GM12891 (cell line): ENCODE measurements at places on chromosomes 5 and 9.
A peak's percentile ranks its signal among the peaks of the same experiment; 100 is the strongest.

DNA sequence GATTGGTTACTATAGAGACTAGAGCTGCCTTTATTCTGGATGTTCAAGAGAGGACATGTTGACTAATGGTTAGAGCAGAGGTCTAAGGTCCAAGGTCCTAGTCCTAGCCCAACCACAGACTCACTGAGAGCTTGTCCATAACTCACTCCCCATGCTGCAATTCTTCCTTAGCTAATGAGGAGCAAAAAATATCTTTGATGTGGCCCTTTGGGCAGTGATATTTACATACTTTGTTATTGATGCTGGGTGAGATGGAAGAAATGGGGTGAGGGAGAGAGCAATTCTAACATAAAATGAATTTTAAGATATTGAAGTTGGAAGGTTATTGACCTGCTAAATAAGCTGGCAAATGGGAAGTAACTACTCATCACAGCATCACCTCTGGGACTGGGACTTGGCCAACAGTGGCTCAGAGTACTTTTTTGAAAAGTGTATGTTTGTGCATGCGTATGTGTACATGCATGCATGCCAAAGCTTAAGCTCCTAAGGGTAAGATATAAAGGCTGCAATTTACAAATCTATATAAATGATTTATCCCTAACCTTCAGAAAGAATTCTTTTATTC, 58.0 kb upstream of the ANKRD55 start:
- no peak for DNase-seq

DNA sequence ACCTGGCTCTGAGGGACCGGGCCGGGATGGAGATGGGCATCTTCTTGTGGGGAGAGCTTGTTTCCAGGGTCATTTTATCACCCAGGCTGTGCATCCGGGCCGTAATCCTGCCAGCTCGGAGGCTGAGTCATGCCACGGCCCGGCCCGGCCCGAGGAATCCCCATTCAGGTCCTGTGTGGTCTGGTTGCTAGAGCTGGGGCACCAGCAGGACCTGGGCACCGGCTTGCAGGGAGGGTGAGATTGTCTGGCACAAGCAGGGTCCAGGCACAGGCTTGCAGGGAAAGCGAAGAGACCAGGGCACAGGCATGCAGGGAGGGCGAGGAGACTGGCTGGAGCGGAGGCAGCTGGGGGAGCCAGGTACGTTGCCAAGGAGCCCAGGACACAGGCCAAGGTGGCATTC, 106.8 kb downstream of the RXRA start:
- DNase-seq = no peak

GRCh38 chr5:63451188-63451587, 511.1 kb downstream of the HTR1A start:
- no peak for DNase-seq

DNA sequence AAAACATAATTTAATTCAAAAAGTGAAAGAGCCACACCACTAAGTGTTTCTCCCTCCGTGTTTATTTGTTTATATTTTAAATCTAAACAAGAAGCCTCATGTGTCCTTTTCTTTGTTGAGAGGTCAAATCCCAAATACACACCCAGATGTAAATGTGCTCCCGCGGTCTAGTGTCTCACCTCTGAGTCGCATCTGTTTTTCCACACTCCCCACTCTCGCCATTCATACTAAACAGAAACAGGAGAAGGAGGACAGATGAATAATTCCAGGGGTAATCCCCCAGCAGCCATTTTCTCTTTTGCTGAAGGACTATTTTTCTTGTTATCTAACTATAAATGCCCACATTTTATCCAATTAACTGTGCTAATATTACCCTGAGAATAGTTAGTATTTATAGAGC, 361.6 kb upstream of the RIOK2 start:
- DNase-seq = no peak

GRCh38 chr5:31982621-31983020, 191.5 kb downstream of the GOLPH3 start:
- DNase-seq = no peak

- DNase-seq = no peak
Observed at GRCh38 chr5:131545845-131546244, 89.2 kb downstream of the RAPGEF6 start.

GRCh38 chr5:79256563-79256962, 20.6 kb downstream of the JMY start:
- DNase-seq = no peak

DNA sequence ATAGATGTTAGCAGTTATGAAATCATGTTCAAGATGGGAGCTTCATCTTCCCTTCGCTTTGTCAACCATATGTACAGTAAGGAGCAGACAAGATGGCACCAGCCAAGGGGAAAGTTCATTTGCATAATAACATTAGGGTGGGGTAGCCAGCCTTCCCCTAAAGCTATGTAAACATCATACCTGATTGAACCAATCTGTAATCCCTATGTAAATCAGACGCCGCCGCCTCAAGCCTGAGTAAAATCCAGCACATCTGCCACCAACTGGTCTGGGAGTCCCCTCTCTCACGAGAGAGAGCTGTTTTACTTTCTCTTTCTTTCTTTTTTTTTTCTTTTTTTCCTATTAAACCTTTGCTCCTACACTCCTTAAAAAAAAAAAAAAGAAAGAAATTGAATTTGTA, 30.8 kb upstream of the REEP2 start:
- DNase-seq = peak; percentile 18

DNA sequence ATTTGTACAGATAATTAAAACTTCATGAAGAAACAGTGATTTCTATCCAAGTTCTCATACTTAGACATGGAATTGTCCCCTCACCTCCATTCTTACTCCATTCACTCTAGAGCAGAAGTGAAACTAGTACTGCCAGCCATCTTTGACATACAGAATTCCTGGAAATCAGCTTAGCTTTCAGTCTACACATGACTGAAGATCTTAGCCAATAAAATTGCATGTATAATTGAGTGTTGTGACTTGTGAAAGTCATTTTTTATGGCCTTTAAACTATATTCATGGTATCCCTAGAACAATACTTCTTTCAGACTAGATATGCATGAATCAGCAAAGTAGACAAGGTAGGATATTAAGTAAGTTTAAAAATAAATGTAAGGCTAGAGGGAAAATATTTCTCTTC, 705.2 kb upstream of the ZNF608 start:
- no peak for DNase-seq

GRCh38 chr5:177294632-177295031, 8.9 kb downstream of the RAB24 start:
- no peak for DNase-seq

GRCh38 chr9:97039514-97039860, 545 bp upstream of the CTSV start:
- DNase-seq = no peak

DNA sequence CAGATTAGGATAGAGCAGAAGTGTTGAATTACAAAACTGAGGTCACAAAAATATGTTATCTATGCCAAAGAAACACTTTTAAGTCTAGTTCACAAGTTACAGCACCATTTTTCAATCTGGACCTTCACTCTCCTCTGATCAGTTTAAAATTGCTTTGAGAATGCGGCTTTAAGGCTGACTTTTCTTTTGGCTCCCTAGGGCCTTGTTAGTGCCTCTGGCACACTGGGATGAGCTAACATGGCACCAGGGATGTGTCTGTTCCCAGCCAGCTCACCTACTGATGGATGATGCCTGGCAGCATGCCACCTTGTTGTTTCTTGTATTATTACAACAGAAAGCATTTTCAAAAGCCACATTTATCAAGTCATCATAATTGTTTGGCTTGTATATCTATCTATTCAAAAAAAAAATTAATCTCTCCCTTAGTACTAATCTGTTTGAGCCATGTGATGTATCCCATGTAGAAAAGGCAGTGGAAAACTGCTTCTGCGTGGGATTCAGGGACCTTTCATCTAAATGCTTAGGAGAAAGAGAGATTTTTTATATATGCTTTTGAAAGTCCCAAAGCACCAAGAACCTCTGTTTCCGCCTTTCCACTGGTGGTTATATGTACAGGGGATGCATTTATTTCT, 46.6 kb downstream of the ADAMTSL1 start:
- DNase-seq = no peak

DNA sequence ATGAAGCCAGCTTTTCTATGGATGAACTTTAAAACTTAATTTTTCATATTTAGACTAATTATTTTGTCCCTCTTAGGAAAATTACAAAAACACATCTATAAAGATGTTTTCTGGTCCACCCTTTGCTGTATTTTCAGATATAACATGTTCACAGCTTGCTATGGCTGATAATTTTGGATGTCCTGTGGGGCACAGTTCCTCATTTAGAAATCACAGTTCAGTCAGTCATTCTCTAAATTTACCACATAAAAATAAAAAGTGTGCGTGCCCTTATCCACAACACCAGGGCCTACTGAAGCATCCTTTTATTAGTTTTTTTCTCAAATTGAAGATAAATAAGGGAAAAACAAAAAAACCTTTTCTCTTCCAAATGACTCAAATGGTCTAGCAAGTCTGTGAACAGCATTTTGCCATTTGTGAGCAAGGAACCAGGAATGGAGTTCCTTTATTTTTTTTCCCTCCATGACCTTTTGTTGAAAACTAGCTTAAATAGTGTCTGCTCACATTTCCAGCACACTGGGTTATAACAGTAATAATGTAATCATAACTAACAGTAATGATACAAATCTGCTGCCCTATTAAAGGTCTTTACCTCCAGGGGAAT, 87.1 kb downstream of the CEMIP2 start:
- DNase-seq = no peak

GRCh38 chr9:133449760-133450159, 10.0 kb upstream of the CACFD1 start:
- no peak for DNase-seq

- no peak for DNase-seq
Observed at GRCh38 chr5:124642151-124642550, 104.3 kb downstream of the ZNF608 start.

GRCh38 chr5:169424279-169424655, 123.3 kb upstream of the SLIT3 start:
- DNase-seq = no peak

DNA sequence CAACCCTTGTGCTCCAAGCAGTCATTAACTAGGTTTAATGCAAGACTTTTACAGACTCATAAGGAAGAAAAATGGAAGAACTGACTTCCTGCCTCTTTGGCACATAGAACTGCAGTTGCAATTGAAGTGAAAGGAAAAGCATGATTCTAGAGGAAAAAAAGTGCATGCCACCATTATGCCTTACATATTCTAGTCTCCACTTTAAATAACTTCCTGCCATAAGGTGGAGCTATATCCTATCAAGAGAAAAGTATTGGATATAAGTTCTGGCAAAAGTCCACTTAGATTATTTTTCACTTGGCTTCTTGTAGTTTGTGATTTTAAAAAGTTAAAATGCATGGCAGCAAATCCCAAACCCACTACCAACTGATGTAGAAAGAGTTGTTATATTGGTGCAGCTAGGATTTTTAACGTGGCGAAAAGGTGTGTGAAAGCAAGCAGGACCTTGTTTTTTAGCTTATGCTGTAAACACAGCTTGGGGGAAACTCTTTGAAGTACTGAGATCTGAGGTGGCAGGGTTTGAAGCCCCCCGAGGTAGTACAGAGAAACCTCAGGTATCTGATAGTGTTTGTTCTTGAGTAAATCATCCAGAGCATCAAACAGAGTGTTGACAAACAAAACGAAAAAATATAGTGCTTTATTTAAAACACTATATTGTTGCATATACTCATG, 117.9 kb downstream of the ANXA1 start:
- DNase-seq = no peak

DNA sequence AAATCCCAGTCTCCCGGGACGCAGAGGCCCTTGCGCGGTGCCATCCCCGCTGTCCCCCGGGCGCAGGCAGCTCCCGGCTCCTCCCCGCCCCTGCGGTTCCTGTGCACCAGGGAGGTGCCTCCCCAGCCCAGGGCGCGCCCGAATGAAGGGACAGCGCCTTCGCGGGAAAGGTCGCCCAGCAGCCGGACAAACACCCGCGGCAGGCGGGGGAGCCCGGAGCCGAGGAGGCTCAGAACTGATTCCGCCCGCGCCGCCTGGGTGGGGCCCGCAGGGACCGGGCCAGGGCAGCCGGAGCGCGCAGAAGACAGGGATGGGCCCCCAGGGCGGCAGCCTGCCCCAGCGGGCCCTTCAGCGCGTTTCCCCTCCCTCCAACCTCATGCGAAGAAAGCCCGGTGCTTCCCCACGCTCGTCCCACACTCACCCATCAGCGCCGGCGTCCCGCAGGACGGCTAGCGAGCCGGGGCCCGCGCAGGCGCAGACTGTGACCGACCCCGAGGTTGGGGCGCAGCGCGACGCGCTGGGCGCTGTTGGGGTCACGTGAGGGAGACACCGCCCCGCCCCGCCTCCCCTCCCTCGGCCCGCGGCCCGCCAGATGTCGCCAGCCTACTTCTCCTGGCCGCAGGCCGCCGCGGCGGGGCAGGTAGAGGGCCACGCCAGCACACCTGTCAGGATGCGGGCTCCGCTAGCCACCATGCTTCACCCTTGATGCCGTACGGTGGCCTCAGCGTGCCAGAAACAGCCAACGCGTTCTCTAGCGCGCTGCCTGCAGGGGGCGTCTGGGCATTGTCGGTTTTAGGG, at the start of gene SLC25A51:
SLC25A51 (minus strand) TSS at position 481 of the 798 bp plus-strand sequence. CDS start 15,577 bp downstream, outside the sequence.
- peak; percentile 96 for DNase-seq

- DNase-seq = no peak
Observed at GRCh38 chr5:80759866-80760577, 105.2 kb upstream of the DHFR start.

- DNase-seq = no peak
Observed at GRCh38 chr9:71285191-71285656, 163.8 kb upstream of the TRPM3 start.

GRCh38 chr5:72248410-72248981, 71.5 kb downstream of the MRPS27 start:
- DNase-seq = no peak

DNA sequence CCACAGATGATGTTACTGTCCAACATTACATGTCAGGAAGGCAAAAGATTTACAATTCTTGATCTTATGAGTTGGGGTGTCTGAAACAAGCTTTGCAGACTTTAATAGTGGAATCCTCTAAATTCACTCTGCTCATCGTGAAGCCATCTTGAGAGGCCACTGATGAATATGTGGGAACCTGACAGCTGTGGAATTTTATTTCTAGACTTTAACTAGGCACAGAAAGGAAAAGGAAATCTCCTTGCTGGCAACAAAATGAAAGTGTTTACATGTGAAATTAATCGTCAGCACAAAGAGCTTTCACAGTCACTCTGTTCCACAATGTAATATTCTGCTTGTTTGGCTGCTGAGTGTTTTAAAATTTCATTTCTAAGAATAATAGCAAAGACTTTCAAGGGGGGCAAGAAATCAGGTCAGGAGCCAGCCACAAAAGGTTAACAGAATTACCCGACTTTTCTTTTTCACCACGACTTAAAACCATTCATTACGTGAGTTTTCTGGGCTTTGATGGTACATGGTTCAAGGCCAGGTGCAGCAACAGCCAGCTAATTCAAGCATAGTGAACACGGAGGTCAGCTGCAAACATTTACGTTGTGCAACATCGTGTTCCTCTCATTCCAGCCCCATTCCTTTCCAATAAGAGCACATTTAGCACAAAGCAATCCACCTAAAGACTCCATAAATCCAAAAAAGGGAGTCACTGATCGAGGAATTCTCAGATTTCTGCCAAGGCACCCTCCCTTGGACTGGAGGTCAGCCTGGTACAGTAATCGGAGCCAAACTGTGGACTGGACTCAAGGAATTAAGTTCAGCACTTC, 14.6 kb downstream of the NREP start:
- no peak for DNase-seq

DNA sequence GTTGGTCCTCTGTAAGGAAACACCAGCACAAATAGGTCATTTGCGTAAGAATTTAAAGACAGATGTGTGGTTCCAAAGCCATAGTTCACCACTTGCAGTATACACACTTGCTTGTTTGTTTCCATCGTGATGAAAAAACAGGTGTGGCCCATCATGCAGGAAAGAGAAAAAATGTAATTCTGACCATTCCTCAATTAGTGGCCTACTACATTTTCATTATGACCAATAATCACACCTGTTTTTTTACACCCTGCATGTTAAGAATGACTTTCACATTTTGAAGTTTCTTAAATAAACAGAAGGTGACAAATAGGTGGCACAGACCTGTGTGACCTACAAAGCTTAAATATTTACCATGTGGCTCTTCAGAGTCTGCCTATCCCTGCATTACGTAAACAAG, 2.2 kb upstream of the ICE1 start:
- DNase-seq = no peak
